ENCODE measurements at places on chromosomes 5 and 9.

- no peak for DNase-seq
Observed at GRCh38 chr5:115394531-115394930, 98.1 kb upstream of the CCDC112 start.

DNA sequence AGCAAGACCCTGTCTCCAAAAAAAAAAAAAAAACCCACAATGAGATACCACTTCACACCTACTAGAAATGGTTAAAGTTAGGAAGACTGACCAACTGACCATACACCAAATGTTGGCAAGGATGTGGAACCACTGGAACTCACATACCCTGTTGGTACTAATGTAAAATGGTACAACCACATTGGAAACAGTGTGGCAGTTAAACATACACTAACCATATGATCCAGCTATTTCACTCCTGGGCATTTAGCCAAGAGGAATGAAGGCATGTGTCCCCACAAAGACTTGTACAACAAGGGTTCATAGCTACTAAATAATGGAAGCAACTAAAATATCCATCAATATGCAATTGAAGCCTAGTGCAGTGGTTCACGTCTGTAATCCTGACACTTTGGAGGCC lies 21.3 kb downstream of the NAIF1 start:
- DNase-seq: no peak

GRCh38 chr9:121277518-121278295 lies 9.7 kb downstream of the GSN start:
- DNase-seq: no peak

- DNase-seq: no peak
Observed at GRCh38 chr9:91948101-91948596, 1.9 kb downstream of the ROR2 start.

GRCh38 chr5:34483442-34484033 lies 172.6 kb upstream of the RAI14 start:
- DNase-seq: no peak

DNA sequence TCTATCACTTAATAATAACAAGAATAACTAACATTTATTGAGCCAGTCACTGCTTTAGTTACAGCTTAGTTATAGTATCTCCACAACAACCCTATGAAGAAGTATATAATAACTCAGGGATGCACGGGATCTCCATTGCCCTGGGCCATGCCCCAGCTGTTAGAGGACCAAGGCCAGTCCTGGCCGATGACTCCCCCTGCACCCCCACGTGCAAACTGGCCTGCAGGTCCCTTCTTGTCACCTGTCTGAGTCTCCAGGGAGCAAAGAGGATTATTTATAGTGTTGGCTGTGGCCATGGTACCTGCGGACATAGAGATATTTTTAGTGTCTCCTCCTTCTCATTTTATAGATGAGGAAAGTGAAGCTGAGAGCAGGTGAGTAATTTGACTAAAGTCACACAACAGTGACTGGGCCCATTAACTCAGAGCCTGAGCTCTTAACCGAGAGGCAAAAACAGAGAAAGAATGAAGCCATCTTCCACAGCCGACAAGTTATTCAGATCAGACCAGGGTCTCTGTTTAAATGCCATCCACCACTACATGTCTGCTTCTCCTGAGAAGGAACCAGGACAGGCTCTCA lies 94.4 kb downstream of the TMEM215 start:
- DNase-seq: no peak

All from D721Med (cell line).